ENCODE measurements at places on chromosomes 7 and 10.

DNA sequence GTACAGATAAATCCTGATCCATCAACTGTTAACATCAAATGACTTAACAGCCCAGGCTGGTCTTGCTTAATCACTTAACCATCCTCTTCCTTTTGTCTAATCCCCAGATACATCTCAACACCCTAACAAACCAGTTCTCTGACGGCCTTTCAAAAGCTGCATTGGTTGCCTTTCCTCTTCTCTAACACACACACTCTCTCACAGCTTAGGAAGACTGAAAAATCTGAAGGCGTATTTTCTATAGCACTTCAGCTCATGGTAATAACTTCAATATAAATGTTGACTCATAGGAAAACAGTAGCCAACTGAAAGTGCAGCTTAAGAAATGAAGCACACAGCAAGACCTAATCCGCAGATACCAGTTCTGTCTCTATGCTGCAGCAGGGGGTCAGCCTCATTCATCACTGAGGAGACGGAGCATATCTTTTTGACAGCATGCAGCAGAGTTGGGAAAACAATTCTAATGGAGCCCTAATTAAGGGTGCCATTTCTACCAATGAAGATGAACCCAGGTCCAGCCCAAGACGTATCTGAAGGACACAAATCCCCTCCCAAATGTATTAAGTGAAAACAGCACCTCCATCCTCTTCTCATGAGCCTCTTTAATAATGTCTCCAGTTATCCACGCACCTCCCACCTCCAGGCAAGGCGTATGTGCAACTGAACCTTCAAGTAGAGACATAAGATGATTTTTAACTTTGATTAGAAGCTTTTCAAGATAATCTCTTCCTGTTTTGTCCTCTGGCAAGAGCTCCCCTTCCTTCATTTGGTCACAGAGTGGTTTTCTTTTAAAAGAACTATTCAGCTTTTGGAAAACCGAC lies 211.7 kb upstream of the NFE2L3 start:
- no peak for DNase-seq

DNA sequence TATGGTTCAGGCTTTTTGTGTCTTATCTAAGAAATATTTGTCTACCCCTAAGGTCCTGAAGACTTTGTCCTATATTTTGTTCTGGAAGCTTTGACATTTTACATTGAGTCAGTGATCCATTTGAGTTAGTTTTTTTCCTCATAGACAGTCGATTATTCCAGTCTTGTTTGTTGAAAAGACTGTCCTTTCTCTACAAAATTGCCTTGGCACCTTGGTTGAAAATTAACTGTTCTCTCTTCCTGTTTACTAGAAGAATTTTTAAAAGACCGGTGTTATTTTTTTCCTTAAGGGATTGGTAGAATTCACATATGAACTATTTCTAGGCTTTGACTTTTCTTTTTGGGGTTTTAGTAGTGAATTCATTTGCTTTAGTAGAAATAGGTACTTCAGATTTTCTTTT lies 12.0 kb downstream of the PLEKHA1 start:
- DNase-seq, result no peak

DNA sequence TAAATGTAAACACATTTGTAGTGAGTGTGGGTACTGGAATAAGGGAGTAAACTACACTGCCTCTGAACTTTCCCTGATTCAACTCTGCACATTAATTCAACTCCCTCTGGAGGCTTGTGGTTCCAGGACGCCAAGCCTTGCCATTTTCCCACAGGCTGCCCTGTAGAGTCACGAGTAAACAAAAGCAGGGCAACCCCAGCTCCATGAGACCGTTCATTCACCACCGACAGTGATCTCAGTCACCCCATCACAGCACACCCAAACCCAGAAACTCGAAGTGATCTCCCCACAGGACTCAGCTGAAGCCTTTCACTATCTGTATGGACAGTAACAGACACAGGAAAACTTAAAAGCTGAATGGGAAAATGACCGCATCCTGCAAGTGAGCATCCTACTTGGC lies 218.8 kb upstream of the FRMD4A start:
- no peak for DNase-seq

GRCh38 chr7:79749856-79750255 lies 296.4 kb upstream of the MAGI2 start:
- no peak for DNase-seq

GRCh38 chr10:28365840-28366239 lies 63.0 kb upstream of the MPP7 start:
- DNase-seq, result no peak

DNA sequence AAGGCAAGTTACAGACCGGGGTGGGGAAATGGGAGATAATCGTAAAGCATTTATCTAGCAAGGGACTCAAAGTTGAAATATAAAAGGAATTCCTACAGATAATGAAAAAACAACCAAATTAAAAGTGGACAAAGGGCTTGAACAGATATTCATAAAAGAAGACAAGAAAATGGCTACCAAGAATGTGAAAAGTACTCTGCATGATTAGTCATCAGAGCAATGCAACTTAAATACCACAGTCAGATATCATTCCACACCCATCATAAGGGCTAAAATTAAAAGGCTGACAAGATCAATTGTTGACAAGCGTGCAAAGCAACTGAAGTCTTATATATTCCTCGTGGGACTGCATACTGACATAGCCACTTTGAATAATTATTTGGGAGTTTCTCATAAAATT lies 124.6 kb upstream of the RSU1 start:
- no peak for DNase-seq

GRCh38 chr7:50369143-50370026 lies 64.9 kb downstream of the IKZF1 start:
- DNase-seq, result no peak

- DNase-seq, result no peak
These were observed 756.0 kb downstream of the KCNMA1 start for GRCh38 chr10:76881477-76882220.

DNA sequence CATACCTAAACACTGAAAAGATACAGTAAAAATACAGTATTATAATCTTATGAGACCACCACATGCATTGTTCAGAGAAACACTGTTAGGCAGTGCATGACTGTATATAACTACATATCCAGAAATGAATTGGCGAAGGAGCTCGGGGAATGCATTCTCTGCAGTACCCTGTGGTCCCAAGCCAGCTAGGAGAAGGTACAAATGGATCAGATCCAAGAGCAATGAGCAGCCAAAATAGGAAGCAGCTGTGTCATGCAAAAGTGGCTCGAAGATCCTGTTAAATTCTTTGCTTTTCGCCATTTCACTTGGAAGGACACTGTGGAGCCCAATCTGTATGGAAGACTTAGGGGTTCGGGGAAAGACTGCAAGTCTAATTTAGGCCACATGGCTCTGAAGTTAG lies 334.8 kb downstream of the TNS3 start:
- DNase-seq, result no peak

DNA sequence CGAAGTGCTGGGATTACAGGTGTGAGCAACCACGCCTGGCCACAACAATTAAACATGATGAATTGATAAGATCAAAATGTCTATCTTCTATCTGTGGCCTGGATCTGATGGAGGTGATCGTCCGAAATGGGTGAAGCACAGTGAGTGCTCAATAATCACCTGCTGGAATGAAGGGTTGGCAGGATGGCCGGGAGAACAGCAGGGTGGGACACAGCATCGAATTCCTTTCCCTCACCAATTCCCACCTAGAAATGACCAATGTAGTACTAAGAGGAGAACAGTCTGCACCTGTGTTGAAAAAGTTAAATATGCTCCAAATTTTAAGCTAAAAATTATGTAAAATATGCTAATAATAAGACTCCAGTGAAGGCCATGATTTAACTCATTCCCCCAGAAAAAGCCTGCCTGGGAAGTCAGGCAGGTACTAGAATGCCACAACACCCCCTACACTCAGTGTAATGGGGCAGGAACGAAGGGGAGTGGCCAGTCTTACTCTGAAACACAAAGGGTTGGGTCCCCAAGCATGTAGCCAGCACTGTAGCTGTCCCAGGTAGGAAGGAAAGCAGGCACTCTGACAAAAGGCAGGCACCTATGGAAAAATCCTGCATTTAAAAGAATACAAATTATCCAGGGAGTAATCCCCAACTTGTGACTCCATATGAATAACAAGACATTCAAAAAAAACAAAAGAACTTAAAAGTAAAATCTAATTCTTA lies 110.3 kb downstream of the VPS41 start:
- DNase-seq, result no peak

GRCh38 chr10:76375761-76376160 lies 944.3 kb downstream of the LRMDA start:
- DNase-seq, result no peak

DNA sequence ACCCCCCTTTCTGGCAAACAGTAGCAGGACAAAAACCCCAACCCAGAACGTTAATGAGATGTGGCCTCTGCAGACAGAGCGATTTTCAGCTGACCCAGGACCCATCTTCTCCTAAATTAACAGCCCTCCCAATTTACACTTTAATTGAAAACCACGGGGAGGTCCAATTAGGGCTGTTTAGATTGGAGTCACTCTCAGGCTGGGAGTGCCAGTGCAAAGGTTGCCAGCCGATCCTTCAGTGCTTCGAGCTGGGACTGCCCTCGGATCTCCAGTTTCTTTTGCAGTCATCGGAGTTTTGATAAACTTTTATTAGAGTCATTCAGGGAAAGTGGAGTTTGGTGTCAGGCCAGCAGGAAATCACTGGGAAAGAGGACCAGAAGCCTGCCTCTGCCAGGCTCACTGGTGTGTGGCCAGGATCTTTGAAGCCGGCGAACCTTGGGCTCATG lies 108.0 kb downstream of the DOCK1 start:
- no peak for DNase-seq

DNA sequence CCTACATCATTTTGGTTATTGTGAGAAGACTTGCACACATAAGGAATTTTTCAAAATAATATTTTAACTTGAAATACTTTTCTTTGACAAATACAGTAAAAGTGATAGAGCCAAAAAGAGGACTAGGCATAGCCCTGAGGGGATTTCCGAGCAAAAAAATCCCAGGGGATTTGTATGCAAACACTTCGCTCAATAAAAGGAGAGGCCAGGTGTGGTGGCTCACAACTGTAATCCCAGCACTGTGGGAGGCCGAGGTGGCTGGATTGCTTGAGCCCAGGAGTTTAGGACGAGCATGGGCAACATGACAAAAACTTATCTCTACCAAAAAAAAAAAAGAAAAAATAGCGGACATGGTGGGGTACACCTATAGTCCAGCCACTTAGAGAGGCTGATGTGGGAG lies 193.0 kb downstream of the PCDH15 start:
- no peak for DNase-seq

DNA sequence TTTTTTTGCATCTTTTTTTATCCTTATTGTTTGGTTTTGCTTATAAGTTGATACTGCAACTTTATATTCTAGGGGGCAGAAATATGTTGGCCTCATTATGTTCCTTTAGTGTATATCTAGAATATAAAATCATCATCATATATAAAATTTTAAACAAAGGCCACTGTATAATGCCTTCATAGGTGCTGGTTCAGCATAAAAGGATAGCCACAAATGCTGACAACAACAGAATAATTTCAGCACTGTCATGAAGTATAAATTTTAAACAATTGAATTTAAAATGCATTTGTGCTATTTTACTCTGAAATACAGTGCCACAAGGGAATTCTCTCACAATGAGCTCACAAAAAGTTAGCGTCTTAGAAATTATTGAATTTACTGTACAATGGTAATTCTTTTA lies 285.9 kb downstream of the ATRNL1 start:
- DNase-seq, result no peak

- DNase-seq, result no peak
These were observed 194.6 kb downstream of the COBL start for GRCh38 chr7:51121931-51122425.

DNA sequence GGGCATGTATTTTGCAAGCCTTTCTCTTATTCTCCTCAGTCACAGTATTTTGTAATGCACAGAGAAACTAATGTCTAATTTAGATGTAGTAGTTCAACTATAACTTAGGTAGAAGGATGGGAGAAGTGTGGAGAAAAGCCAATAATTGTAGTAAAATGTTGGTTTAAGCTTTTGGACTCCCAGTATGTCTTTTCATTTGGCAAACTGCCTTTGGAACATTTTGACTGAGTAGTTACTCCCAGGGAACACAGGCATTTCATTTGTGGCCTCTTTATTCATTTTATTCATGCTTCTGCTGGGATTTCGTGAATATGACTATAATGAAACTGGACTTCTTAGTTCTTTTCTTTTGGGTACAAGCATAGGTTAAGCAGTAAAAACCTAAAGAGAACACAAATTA lies 79.0 kb downstream of the EXOC4 start:
- no peak for DNase-seq

DNA sequence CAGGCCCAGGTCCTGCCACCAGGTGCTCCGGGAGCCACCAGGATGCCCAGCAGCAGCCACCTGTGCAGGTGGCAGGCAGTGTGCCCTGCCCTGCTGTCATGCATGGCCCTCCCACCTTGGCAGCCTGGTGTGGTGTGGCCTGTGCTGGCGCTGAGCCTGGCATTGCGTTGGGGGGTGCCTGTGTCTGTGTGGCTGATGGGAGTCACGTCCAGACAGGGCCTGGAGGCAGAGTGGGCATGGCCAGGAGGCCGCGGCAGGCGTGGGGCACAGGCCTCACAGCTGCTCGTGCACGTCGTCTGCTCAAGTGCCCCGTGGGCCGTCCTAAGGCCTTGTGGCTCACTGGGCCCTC lies 8.7 kb downstream of the TTYH3 start:
- DNase-seq, result no peak

- DNase-seq, result no peak
These were observed 192.5 kb upstream of the PRSS1 start for GRCh38 chr7:142556740-142557139.

DNA sequence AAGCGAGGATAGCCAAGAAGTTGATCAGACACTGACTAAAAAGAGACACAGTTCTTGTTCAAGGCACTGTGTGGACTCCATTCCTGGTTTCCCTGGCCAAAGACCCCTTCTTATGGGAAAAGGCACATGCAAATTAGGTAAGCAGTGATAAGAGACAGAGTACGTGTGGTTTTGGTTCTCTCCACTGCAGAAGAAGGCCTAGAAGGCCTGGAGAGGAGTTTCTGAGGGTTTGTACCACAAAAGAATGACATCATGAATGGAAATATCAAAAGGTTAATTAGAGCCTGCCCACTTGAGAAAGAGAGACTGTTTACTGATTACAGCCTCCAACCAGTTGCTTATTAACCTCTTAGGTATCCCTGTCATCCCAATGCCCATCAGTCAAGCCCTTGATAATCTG lies 137.5 kb downstream of the ZNF365 start:
- no peak for DNase-seq

- DNase-seq, result no peak
These were observed 201.0 kb upstream of the LYZL2 start for GRCh38 chr10:30830315-30831230.

Data from caudate nucleus (tissue), 63 donors.